Jurkat, Clone E6-1 (cell line): ENCODE measurements at places on chromosomes 3 and 15.

DNA sequence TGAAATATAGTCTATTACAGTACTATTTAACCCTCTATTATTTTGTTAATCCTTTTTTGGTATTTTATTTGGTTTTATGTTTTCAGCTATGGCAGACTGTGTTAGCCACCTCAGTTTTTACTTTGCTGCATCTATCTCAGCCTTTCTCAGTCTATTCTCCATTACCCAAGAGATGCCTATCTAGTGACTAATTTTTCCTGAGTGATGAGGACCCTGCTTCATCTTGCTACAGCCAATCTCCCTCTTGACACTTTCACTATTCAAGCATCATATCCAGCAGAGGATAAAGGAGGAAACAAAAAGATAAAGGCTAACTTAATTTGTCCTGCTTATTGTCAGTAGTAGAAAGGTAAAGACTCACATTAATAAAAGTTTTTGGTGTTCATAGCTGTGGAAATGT lies 141.8 kb upstream of the NECTIN3 start:
- DNase-seq: no peak

DNA sequence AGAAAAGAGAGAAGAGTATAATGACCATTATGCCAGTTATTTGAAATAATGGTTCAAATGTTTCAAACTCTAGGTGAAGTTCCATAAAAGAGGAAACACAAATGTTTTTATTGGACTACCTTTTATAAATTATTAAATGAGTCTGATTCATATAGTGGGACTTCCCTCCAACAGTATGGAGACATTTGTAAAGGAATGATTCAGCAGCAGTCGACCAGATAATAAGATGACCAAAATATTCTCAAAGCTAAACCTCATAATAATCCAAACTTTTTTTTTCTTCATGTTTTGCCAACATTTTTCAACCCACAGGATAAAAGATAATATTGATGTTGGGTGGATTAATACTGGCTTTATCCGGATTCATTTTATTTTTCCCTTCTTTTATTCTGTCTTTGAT lies 18.8 kb downstream of the TIPARP start:
- DNase-seq: no peak

GRCh38 chr3:40631341-40631995 lies 106.7 kb downstream of the ZNF621 start:
- no peak for DNase-seq

DNA sequence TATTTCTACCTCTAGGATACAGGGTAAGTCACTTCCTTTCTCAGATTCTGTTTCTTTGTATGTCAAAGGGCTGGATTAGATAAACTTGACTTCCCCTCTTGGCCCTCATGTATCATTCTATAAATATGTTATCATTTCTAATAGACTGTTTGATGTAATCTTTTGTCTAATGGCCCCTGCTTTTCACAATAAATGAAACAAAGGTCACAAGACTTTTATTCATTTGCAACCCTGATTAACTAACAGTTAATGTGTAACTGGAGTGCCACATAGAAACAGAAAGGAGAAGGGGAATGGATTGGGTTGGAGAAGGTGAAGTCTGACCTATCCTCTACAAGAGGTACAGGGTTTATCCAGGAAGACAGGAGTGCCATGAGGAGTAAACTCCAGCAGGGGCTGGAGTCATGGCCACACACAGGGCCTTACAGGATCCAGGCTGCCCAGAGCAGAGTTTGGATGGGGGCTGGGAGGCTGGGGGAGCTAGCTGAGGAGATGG lies 8.0 kb upstream of the B3GNT5 start:
- no peak for DNase-seq

- no peak for DNase-seq
These were observed 76.3 kb upstream of the STRIT1 start for GRCh38 chr3:155369735-155370134.

DNA sequence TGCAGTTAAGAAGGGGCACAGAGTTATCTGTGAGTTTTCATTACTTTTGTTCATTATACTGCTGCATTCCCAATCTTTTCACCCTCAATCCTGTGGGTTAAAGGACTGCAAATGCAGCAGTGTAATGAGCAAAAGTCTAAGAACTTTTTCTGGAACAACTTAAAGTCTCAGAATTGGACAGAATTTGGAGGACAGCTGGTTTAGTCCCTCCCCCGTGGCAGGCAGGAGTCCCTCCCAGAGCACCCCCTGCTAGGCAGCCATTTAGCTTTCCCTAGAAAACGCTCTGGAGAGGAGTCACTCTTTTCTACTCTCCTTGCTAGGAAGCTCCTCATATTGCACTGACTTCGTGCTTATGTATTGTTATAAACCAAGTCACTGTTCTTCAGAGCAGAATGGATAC lies 156.3 kb upstream of the UBE2E1 start:
- no peak for DNase-seq

DNA sequence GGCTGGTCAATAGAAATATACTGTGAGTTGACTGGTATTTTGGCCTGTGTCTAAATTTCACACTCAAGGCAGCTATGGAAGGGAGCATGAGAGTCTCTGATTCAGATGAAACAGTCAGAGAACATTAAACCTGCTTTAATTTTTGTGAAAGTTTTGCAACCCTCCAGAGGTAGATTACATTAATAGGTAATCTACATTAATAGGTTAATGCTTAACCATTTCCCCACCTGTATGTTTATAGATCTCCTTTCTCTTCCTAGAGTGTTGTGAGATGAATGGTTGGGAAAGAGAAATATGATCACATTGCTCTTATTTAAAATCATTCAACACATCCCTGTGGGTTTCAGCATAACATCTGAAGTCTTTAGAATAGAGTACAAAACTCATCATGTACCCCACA lies 586.9 kb upstream of the DPPA4 start:
- no peak for DNase-seq

DNA sequence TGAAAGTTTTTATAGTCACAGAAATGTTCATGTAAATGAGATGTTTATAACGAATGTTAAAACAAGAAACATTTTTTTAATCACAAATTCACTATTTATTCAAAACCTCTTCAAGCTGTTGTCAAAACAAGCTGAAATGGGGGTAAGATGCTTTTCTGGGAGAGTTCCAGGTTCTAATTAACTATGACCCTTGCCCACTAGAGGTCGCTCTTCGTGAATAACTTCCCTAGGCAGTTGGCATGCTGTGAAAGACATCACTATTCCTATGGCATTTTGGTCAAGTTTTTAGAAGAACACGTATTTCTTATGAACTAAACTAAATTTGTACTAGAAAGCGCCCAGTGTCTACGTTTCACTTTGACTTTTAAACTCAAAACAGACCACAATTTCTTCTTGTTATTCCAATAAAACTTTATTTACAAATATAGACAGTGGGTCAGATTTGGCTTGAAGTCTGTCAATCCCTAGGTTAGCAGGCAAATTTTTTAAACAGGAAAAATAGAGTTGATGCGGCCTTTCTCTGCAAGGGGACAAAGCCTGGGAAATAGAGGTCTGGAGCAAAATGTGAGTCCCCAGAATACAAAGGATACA lies 62.8 kb upstream of the CMTM8 start:
- peak; percentile 65 for DNase-seq

DNA sequence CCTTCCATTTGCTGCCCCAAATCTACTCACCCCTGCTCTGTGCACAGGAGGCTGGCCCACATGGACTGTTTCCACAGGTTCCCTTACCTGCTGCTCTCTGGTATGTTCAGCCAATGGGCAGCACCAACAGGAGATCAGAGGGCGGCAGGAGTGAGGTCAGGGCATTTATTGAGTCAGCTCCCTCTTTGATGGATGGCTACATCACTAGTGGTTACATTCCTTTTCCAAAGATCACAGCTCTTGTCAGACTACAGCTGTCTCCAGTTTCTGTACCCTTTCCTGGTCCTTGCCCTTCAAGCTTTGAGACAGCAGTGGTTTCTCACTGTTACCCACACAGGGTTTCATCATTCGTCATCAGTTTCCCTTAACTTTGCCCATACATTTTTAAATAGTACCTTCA lies 325.1 kb downstream of the SUCLG2 start:
- DNase-seq: no peak

GRCh38 chr15:49199666-49200065 lies 29.6 kb downstream of the GALK2 start:
- no peak for DNase-seq
